ENCODE measurements at places on chromosomes 11 and 22.

DNA sequence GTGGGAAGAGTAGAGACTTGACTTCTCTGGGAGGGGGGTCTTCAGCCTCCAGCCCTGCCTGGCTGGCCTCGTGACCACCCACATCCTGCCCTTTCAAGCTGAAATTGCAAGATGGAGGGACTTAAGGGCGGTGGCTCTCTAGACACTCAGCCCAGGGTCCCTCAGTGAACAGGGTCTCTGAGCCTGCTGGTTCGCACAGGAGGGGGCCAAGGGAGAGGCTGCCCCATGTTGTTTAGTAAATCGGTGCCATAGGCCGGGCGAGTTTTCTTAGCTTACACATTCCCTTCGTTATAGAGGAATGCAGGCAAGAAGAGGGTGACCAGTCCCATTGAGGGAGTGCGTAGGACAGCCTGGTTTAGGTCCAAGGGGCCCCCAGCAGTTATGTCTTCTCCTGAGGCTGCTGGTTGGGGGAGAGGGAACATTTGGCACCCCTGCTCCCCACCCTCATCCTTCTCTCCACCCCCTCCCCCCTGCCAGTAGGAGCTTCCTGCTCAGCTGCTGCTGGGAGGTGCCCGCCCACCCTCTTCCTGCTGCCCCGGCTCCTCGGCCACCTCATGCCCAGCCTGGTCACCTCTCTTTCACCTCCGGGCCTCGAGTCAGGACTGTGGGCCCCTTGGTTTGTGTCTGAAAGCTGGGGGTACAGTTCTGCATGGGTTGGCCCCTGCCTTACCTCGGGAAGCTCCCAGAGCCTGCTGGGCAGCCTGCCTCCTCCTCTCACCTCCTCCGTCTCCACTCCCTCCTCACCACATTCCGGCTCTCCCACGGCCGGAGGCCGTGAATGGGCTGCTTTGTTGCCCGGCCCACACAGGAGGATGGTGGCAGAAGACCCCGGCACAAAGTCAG is 3.9 kb downstream of the FRMD8 start:
- no peak overlapping the region for H3K4me3 ChIP-seq
- no peaks in the 10 kb centered on the region for H3K27me3 ChIP-seq
- H3K4me1 ChIP-seq = peaks cover 13% of the 10 kb centered on the region

GRCh38 chr11:121105063-121105480 is 4.0 kb downstream of the TECTA start:
- H3K27ac ChIP-seq = no peak overlapping the region
- no peaks in the 10 kb centered on the region for H3K36me3 ChIP-seq
- H3K4me1 ChIP-seq = no peaks in the 10 kb centered on the region
- no peaks in the 10 kb centered on the region for H3K27me3 ChIP-seq
- no peak overlapping the region for H3K4me3 ChIP-seq

- no peaks in the 10 kb centered on the region for H3K4me1 ChIP-seq
- H3K36me3 ChIP-seq = no peaks in the 10 kb centered on the region
- no peaks in the 10 kb centered on the region for H3K27me3 ChIP-seq
- H3K4me3 ChIP-seq = no peak overlapping the region
These were observed 4.7 kb downstream of the ACY3 start for GRCh38 chr11:67645521-67646461.

DNA sequence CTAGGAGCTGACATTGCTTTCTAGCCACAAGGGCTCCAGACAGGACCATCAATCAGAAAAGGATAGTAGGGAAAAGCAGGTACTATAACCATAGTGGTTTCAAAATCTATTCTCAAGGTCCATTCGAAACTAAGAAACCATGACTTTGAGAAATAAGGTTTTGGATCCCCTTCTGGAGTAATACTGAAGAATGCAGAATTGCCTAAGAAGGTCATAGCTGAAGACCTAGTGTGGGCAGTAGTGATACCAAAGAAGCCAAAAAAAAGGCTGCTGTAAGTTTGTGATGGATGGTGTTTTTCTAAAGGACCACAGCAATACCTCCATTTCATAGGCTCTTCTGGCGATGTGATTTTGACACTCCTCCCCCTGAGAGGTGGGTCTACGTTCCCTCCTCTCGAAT is 163.1 kb downstream of the MAML2 start:
- no peak overlapping the region for H3K4me3 ChIP-seq
- no peaks in the 10 kb centered on the region for H3K36me3 ChIP-seq
- no peak for DNase-seq

- no peaks in the 10 kb centered on the region for H3K36me3 ChIP-seq
- H3K27ac ChIP-seq = no peak overlapping the region
These were observed 4.4 kb downstream of the CDON start for GRCh38 chr11:126058105-126058874.

GRCh38 chr11:43907028-43907975 is 26.7 kb downstream of the ALKBH3 start:
- H3K4me3 ChIP-seq = no peak overlapping the region
- H3K4me1 ChIP-seq = peaks cover 7% of the 10 kb centered on the region
- H3K27me3 ChIP-seq = no peaks in the 10 kb centered on the region
- H3K27ac ChIP-seq = no peak overlapping the region
- no peak for DNase-seq

DNA sequence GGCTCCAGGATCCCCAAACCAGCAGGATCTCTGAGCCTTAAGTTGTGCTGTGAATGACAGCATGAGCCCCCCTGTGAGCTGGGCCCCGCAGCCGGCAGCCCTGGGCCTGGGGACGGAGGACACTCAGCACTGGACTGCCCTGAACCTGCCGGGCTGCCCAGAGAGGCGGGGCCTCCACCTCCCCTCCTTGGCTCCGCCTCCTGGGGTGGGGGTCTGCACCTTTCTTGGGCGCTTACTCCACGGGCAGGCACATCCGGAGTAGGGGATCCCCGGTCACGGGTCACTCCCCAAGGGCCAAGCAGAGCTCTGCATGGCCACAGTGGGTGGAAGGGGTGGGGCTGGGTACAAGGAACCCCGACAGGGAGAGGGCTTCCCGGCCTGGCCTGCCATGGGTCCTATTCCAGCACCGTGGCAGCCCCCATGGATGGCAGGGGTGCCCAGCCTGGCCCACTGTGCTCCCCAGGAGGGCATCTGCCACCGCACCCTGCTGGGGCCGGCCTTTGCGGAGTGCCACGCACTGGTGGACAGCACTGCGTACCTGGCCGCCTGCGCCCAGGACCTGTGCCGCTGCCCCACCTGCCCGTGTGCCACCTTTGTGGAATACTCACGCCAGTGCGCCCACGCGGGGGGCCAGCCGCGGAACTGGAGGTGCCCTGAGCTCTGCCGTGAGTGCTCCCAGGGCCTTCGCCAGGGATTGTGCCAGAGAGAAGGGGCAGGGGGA is 5.4 kb downstream of the MUC5B start:
- no peaks in the 10 kb centered on the region for H3K36me3 ChIP-seq
- no peak overlapping the region for H3K4me3 ChIP-seq
- no peak for DNase-seq
- H3K27ac ChIP-seq = no peak overlapping the region
- no peaks in the 10 kb centered on the region for H3K4me1 ChIP-seq

- H3K4me1 ChIP-seq = no peaks in the 10 kb centered on the region
- H3K27ac ChIP-seq = no peak overlapping the region
- no peaks in the 10 kb centered on the region for H3K27me3 ChIP-seq
- H3K36me3 ChIP-seq = no peaks in the 10 kb centered on the region
- H3K4me3 ChIP-seq = no peak overlapping the region
These were observed 86.7 kb downstream of the ARHGAP8 start for GRCh38 chr22:44839061-44839460.

- no peaks in the 10 kb centered on the region for H3K27me3 ChIP-seq
- peak; percentile 67 for DNase-seq
- no peaks in the 10 kb centered on the region for H3K36me3 ChIP-seq
- H3K4me1 ChIP-seq = no peaks in the 10 kb centered on the region
These were observed 41.5 kb upstream of the TP53I11 start for GRCh38 chr11:44992181-44992582.

GRCh38 chr11:46918788-46919513 is 601 bp upstream of the LRP4 start:
- H3K27me3 ChIP-seq = no peaks in the 10 kb centered on the region
- H3K4me1 ChIP-seq = no peaks in the 10 kb centered on the region
- peak overlapping the region; percentile 55 for H3K27ac ChIP-seq
- peak overlapping the region; percentile 54 for H3K4me3 ChIP-seq
- no peak for DNase-seq

GRCh38 chr11:14967581-14968243 is 4.4 kb downstream of the CALCA start:
- peaks cover 9% of the 10 kb centered on the region for H3K27me3 ChIP-seq
- no peak overlapping the region for H3K4me3 ChIP-seq
- H3K4me1 ChIP-seq = no peaks in the 10 kb centered on the region
- H3K27ac ChIP-seq = no peak overlapping the region
- no peak for DNase-seq

DNA sequence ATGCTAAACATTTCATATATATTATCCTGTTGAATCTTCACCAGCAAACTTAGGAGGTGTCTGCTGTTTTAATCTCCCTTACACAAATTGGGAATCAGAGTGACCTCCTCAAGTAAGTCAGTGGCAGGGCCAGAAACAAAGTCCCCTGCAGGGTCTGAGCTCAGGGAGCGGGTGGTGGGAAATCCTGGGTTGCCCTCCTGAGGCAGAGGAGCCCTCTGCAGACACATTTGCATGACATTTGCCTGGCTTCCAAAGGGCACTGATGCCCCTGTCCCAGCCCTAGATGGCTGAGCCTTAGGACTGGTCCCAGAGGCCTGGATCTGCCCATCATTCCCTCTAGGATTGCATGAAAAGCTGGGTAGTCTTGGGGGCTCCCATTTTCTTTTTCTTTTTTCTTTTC is 2.1 kb upstream of the INPP5J start:
- no peak overlapping the region for H3K4me3 ChIP-seq
- no peak overlapping the region for H3K27ac ChIP-seq
- no peak for DNase-seq
- H3K36me3 ChIP-seq = no peaks in the 10 kb centered on the region
- peaks cover 12% of the 10 kb centered on the region for H3K4me1 ChIP-seq
- no peaks in the 10 kb centered on the region for H3K27me3 ChIP-seq

DNA sequence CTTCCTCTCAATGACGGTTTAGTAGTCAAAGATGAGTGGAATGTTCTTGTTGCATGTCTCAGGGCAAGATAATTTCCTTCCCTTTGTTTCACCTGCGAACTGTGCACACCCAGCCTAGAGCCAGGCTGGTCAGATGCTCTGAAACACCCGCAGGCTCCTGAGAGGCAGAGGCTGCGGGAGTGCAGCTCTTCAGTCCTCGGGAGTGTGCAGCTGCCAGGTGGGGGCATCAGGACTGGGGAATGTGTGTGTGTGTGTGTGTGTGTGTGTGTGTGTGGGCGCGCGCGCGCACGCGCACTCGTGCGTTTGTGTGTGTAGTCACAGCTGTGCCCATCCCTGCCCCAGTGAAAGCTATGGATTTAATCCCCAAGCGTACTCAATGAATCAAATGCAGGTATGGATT is 136.2 kb upstream of the NTM start:
- no peak overlapping the region for H3K27ac ChIP-seq
- DNase-seq = no peak
- H3K36me3 ChIP-seq = no peaks in the 10 kb centered on the region
- H3K4me3 ChIP-seq = no peak overlapping the region
- no peaks in the 10 kb centered on the region for H3K27me3 ChIP-seq

- no peaks in the 10 kb centered on the region for H3K4me1 ChIP-seq
- no peaks in the 10 kb centered on the region for H3K27me3 ChIP-seq
- no peak overlapping the region for H3K27ac ChIP-seq
- no peaks in the 10 kb centered on the region for H3K36me3 ChIP-seq
- no peak for DNase-seq
These were observed 128.8 kb downstream of the KIRREL3 start for GRCh38 chr11:126871792-126872191.

DNA sequence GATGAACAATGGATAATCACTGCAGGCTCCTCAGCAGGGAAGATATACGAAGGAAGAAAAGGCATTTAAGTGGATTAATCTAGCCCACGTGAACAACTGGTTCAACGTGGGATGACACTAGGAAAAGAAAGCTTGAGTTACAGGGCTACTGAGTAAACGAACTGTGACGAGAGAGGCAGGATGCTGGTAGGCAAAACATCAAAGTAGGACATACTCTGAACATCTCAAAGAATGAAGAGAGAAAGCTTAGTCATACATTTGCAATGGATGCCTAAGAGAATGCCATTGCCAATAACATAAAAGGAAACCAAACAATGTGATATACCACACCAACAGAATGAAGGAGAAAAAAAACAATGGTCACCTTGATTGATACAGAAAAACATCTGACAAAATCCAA is 12.9 kb downstream of the USP28 start:
- H3K27ac ChIP-seq = no peak overlapping the region
- DNase-seq = no peak
- H3K4me1 ChIP-seq = no peaks in the 10 kb centered on the region
- H3K36me3 ChIP-seq = no peaks in the 10 kb centered on the region

DNA sequence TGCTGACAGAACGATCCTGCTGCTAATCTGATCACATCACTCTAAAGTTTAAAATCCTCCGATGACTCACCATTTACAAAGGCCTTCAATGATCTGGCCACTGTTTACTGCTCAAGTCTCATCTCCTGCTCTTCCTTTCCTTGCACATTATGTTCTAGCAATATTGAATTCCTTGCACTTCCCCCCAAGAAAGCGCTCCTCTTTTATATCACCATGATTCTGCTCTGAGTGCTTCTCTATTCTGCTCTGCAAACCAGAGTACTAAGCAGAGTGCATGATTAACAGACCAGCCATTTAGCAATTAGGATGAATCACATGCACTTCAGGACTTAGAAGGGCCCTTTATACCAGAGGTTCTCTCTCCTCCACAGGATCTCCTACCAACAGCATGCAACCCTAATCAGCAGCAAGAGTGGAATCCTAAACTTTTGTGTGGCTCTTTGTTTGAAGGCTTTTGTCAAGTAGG is 1122.8 kb upstream of the CCDC90B start:
- no peaks in the 10 kb centered on the region for H3K36me3 ChIP-seq
- no peak for DNase-seq
- H3K27ac ChIP-seq = no peak overlapping the region

GRCh38 chr11:57394203-57394965 is 3.9 kb upstream of the PRG2 start:
- H3K36me3 ChIP-seq = no peaks in the 10 kb centered on the region
- H3K4me1 ChIP-seq = no peaks in the 10 kb centered on the region
- H3K27ac ChIP-seq = no peak overlapping the region

DNA sequence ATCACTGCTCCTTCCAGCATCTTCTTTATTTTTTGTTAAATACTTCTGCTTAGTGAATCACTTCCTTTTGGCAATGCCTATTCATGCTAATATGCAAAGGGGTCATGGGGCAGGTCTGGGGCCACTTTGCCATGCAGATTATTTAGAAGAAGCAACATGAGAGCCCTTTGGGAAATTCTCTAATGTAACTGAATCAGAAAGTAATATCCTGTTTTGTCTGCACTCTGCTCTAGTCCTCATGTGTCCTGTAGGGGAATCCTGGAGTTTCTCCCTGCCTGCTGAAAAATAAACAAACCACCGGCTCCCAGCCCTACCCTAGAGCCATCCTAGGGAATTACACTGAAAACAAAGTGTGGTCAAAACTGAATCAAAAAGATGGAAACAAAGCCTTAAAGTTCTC is 176.5 kb upstream of the POU2AF2 start:
- no peaks in the 10 kb centered on the region for H3K4me1 ChIP-seq
- no peak for DNase-seq
- H3K36me3 ChIP-seq = no peaks in the 10 kb centered on the region
- no peak overlapping the region for H3K27ac ChIP-seq
- H3K27me3 ChIP-seq = no peaks in the 10 kb centered on the region

GRCh38 chr11:106468086-106468485 is 390.6 kb downstream of the AASDHPPT start:
- H3K27ac ChIP-seq = no peak overlapping the region
- no peaks in the 10 kb centered on the region for H3K4me1 ChIP-seq
- no peaks in the 10 kb centered on the region for H3K27me3 ChIP-seq

GRCh38 chr11:34359548-34359891 is 1.7 kb upstream of the ABTB2 start:
- no peak for DNase-seq
- H3K4me3 ChIP-seq = peak overlapping the region; percentile 32
- no peaks in the 10 kb centered on the region for H3K36me3 ChIP-seq
- H3K27ac ChIP-seq = no peak overlapping the region
- H3K27me3 ChIP-seq = no peaks in the 10 kb centered on the region
- H3K4me1 ChIP-seq = peaks cover 6% of the 10 kb centered on the region

All from prostate gland (tissue), 2 donors.